Stimulated activated CD4-positive, alpha-beta T cell treated with anti-CD3 and anti-CD28 coated beads, Interleukin-2, amount 100 ng/mL, for 4 hours (primary cell): ENCODE measurements at places on chromosomes 5 and 9.

- DNase-seq, result no peak
These were observed 49.0 kb downstream of the NDUFAF2 start for GRCh38 chr5:60993875-60994571.

GRCh38 chr9:20351715-20352114, 270.6 kb downstream of the MLLT3 start:
- no peak for DNase-seq

DNA sequence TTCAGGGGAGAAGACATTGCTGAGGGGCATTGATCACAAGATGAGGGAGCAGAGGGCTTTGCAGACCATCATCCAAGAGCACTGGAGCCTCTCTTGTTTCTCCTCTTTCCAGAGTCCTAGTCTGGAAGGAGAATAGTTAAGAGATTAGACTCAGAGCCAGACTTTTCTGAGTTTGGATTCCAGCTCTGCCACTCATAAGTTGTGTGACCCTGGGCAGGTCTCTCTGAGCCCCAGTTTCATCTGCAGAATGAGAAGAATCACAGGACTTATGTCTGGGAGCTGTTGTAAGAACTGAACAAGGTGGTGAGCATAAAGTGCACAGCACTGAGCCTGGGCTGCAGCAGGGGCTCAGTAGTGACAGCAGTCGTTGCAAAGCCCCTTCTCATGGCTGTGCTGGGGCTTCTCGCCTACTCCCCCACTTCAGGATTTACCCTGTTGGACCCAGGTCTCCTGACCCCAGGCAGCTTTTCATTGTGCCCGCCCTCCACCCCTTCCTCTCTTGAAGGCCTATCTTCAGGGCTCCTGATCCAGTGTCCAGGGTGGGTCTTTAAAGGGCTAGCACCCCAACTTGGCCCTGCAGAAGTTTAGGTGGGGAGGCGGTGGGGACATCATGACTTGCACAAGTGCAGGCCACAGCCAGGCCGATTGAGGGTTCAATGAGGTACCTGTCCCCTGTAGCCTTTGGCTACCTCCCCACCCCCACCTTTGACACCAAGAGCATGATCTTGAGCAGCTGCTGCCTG, 1.5 kb downstream of the SYNPO start:
- no peak for DNase-seq

- no peak for DNase-seq
These were observed 91.2 kb downstream of the PJA2 start for GRCh38 chr5:109318455-109319108.

- no peak for DNase-seq
These were observed 127.8 kb downstream of the PRR16 start for GRCh38 chr5:120591911-120592310.
